Fibroblast of skin of scalp (primary cell): ENCODE measurements at places on chromosomes 4 and X.
A peak's percentile ranks its signal among the peaks of the same experiment; 100 is the strongest.

DNA sequence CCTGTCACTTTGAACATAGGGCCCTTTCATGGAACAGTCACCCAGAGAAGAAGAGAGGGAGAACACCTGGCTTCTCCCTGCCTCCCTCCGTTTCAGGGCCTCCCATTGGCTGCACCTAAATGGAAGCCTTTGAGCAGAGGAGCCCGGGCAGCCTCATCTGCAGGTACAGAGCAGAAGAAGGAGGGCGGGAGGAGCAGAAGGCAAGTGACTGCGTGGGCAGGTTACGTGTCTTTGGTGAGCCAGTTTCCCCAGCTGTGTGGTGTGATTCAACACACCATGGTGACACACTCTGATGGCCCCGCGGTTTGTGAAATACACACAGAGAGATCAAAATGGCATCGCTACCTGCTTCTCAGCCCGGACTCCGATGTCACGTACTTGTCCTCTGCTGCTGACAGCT, 431 bp downstream of the C4orf50 start:
- no peak for DNase-seq

DNA sequence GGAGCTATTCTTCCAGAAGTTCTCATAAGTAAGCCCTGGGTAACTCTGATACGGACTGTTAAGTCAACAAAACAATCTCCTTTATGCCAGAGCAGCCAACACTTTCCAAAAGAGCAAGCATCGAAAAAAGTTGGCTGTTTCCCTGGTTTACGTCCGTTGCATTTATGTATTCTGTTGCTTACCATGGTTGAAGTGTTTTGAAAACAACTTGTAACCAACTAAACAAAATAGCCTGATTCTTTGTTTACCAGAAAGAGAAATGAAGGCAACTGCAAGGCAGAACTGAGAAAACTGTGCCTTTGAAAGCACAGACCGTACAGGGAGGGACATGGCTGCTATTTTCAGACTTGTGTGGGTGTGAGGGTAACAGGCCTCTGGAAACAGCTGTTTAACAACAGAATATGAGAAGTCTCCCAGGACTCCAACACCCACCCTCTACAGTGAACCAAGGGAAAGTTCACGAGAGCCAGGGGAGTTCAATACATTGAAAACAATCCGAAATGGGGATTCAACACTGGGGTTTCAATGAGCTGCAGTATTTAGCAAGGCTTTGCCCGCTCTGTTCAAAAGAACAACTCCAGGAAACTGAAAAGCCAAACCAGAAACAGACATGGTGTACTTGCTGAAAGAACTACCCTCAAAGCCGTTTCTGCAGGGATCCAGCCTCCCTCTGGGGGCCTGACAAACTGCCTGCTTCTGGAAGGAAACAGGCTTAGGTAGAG, 95.8 kb upstream of the EGFL6 start:
- peak; percentile 34 for DNase-seq

DNA sequence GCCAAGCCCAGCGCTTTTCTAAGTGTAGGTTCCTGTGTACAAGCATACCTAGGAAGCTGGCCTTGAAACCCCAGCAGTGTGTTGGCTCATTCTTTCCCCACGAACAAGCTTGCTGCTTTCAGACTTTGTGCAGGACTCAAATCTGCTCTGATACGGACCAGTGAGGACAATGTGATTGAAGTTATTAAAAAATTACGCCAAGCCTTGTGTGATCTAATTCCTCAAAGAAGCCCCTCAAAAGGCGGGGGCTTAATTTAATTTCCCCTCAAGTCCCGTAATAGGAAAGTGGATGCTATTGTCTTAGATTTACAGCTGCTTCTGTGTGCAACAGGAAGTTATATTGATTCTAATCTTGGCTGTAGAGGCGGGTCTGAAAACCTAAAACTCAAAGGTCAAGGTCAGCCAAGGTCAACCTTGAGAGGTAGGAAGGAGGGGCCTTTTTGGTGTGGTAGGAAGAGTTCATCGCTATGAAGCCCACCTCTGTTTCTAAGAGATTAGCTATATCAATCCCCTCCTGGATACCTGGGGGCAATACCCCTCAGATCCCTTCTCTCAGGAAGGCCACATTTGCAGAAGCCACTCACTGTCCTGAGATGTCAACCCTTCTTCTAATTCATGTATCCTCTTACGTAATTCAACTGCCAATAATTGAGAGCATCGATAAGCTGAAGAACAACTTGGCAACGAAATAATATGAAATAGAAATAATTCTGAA, 45.1 kb downstream of the TBC1D9 start:
- no peak for DNase-seq

- DNase-seq, result no peak
Observed at GRCh38 chr4:168831585-168831918, 178.5 kb downstream of the CBR4 start.

DNA sequence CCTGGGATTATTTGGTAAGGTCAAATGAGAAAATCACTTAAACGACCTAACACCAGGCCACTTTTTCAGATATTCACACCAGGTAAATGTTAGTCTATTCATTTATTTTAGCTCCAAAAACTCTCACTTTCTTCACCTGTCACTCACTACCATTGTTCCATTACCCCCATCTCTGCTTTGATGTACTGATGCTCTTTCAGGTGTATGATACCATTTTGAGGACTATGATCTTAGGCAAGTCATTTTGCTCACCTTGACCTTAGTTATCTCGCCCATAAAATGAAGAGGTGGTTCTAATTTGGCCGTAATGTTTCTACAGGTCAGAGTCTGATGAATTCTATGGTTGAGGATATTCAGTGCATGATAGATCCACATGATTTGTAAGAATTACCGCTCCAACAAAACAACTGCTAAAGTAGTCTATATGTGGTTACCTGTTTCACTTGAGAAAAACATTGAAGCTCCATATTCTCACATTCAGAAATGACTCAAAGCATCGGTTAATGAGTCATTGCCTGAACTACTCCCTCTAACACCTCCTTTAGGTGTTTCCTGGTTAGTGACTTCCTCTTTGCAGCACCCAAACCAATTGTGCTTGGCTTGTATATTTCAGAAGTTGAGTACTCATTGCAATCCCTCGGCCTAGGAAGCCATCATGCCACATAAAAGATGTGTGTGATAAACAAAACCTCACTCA, 4.5 kb downstream of the DTHD1 start:
- DNase-seq, result no peak

DNA sequence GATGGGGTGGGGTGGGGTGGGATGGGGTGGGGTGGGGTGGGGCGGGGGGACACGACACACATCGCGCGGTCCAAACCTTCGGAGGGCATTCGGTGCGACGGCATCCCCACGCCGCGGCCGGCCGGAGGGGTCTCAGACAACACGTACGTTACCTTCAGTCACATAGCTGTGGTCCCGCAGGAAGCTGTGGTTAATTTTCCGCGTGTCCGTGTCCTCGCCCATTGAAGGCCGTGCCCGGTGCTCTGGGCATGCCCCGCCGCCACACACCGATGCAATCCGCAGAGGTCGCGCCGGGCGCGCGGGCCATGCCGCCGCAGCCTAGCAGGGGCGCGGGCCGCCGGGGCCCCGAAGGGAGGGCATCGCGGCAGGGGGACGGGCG, 417 bp downstream of the PPP2R2C start:
- DNase-seq, result no peak
